ENCODE measurements at places on chromosomes 6 and 20.

GRCh38 chr6:160428069-160428430 lies 79.9 kb downstream of the SLC22A3 start:
- no peak for DNase-seq

GRCh38 chr6:135311446-135312200 lies 130.5 kb downstream of the MYB start:
- DNase-seq: no peak

GRCh38 chr20:58366866-58367265 lies 22.2 kb upstream of the VAPB start:
- DNase-seq: no peak

- DNase-seq: no peak
Measured at GRCh38 chr6:158808442-158808833, 10.7 kb downstream of the EZR start.

DNA sequence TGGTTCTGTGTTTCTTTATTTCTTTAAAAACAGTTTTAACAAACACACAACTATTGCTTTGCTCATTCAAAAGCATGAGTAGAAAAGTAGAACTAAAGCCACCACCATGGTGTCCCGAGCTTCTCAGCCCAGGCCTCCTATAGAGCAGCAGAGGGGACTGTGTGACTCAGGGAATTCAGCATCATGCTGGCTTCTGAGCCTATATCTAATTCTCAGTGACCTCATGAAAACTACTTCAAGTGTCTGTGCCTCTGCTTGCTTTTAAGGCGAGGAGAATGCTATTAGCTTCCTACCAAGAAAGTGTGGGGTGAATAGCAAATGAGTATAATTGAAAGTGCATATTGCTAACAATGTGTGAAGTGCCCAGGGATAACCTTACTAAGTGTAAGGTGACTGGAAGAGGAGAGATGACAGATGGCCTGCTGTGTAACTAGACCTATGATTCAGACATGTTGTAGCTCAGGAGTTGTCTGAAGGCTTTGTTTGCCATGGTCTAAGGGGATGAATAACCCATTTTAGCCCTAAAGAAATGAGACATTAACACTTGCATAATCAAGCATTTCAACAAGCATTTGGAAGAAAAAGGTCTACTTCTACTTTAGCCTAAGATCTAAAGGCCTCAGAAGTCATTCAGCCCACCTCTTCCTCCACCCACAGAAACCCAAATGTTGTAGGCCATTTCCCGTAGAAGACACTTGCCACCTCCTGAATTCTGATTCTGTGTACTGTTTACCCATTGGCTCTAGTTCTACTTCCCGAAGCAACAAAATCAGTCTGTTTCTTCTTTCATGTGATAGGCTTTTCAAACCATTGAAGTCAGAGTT lies 121.5 kb upstream of the ARG1 start:
- no peak for DNase-seq

DNA sequence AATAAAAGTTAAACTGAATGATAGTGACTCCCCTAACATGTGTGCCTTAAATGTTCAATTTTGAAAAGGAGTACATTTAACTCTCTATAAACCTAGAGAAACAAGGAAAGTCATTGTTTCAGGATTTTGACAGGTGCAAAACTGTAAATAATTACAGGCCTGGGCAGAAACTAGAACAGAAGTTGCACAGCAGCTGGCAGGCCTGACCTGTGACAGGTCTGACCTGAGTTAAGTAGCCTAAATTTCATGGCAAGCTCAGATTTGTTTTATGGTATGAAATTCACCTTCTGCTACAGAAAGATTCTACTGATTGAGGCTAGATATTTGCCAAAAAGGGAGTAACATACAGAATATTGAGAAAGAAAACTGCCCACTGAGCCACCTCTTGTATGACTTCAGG lies 166.1 kb downstream of the CDKAL1 start:
- DNase-seq: peak; percentile 94

DNA sequence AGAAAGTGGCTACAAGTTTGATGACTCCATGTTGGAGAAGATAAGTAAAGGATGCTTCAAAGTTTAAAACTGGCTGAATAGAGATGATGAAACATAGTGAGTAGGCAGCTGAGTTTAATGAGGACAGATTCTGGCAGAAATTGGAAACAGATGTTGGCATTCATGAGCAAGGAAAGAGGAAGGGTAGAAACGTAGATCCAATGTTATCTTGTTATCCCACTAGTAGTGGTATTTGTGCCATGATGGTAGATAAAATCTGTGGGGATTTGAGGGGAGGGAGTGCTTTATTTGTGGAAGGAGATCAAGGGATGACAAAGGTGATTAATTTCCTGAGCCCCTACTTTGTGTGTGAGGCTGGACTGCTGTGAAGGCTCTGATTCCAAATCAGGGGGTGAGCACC lies 69.5 kb downstream of the MRAP2 start:
- DNase-seq: peak; percentile 11

GRCh38 chr6:156912431-156912830 lies 135.3 kb downstream of the ARID1B start:
- no peak for DNase-seq

- no peak for DNase-seq
Measured at GRCh38 chr6:129264480-129265045, 381.6 kb downstream of the LAMA2 start.

- DNase-seq: no peak
Measured at GRCh38 chr20:17343656-17344452, 117.0 kb downstream of the PCSK2 start.

DNA sequence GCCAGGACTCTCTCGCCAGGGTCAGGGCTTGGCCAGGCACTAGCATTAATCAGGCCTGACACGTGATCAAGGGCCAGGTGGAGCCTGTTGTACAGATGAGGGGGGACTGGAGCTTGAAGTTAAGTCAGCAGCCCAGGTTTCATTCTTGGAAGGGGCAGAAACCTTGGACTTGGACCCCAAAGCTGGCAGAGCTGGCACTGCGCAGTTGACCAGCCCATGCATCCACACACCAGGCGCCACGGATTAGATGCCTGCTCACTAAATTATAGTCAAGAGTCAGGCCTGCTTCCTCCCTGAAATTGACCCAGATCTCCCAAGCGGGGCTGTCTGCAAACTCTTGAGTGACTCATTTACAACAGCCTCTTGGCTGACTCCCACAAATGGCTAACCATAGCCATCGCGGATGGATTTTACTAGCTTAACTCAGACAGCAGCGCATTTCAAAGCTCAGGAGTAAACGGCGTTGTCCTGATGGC lies 4.1 kb upstream of the TAF4 start:
- no peak for DNase-seq

- DNase-seq: no peak
Measured at GRCh38 chr6:54020334-54020733, 90.9 kb upstream of the MLIP start.

DNA sequence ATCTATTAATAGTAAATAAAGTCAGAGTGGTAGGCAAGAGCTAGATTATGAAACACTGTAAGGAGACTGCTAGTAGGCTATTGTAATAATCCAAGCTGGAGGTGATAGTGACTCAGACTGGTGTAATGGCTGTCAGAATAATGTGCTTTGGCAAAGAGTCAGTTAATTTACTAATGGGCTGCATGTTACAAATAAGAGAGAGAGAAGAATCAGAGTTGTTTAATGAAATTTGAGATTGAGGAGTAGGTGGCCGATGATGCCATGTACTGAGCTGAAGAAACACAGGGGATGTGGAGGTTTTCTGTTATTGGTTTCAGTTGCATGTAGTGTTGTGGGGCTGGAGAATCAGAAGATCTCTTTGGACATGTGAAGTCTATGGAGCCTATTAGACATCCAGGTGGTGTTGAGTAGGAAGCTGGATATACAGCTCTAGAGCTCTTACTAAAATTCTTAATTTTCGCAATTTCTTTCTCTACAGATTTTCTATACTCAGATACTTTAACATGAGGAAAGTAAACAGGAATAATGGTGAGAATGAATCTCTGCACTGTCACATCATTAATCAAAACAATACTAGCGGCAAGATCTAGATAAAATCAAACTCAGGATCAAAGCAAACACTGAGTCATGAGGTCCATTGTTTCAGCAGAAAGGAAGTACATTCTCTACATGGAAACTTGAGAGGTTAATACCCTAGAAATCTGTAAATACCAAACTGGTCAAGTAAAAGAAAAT lies 167.7 kb downstream of the SIM1 start:
- DNase-seq: no peak

Measured in NCI-H1694 treated with DMSO at 0.1 percent for 48 hours (cell line).